Activated naive CD8-positive, alpha-beta T cell treated with anti-CD3 and anti-CD28 coated beads for 36 hours (primary cell): ENCODE measurements at places on chromosomes 4 and X. TPM values are rescaled to one million over a fixed set of nuclear protein-coding genes. Genes with fewer than 3 reads are reported as not detected.

PRDX4 gene
- total RNA-seq: 46.6 TPM

DNA sequence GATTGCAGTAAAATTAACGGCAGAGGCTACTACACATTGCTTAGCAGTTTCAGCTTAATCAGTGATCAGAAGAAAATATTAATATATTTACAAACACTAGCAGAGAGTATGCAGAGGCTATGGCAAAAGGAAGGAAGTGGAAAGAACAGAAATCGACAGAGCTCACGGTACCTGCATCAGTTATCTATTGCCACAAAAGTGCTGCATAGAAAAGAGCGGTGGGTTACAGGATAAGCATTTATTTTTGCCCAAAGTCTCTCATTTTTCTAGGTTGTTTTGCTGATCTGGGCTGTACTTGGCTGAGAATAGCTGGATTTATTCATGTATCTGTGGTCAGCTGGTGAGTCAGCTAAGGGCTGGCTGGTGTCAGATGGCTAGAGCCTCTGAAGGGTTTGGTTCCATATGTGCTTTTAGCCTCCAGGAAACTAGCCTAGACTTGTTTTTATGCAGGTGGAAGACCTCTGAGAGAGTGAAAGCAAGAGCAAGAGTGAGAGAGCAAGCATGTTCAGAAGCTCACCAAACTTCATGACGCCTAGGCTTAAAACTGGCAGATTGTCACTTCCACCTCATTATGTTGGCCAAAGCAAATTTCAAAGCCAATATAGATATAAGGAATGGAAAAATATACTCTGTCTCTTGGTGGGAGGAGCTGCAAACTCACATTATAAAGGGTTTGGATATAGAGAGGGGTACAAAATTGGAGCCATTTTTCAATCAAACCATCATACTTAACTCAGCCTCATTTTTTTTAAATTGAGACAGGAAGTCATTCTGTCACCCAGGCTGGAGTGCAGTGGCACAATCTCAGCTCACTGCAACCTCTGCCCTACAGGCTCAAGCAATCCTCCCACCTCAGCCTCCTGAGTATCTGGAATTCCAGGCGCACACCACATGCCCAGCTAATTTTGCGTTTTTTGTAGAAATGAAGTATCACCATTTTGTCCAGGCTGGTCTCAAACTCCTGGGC lies 153.2 kb upstream of the RPL34 start:
- peak; percentile 32 for DNase-seq

- no peak for DNase-seq
These were observed 6.7 kb upstream of the SPON2 start for GRCh38 chr4:1179089-1179441.

DNA sequence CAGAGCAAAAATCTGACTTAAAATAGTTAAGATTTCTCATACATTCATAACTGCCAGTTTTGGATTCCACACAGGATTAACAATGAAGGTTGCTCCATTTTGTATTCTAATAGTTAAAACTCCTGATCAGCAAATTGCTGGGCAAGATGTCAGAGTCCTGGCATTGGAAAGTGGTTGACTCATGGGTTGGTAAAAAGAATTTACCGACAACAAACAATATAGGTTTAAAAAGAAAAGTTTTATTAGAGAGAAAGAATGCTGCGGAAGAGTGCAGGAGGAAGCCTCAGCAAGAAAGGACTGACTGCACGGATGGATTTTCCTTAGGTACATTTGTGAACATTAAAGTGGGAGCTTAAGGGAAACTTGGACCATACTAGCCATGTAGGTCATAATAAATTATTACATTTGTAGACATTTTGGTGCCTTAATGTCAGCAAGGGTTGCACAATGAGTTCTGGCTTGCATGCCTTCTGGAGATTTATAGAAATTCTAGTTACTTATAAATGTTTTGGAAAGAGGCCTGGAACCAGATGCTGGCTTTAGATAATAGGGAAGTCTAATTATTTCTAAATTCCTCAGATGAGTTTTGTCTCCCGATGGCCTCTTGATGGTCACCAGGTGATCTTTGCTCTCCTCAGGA lies 25.4 kb upstream of the IL2 start:
- no peak for DNase-seq

GRCh38 chr4:165308166-165308565 lies 19.3 kb upstream of the MSMO1 start:
- DNase-seq: no peak

DNA sequence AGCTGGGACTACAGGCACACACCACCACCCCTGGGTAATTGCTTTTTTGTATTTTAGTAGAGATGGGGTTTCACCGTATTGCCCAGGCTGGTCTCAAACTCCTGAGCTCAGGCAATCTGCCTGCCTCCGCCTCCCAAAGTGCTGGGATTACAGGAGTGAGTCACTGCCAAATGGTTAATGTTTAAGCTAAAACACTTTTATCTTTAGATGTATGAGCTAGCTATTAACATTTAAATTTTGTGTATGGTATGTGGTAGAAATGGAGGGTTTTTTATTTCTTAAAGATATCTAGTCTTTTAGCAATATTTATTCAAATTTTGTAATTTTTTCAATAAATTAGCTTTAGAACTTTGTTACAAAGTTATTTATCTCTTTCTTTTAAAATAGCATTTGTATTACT lies 1659.8 kb upstream of the ADGRL3 start:
- no peak for DNase-seq
